ENCODE measurements at places on chromosomes 7 and 10.

DNA sequence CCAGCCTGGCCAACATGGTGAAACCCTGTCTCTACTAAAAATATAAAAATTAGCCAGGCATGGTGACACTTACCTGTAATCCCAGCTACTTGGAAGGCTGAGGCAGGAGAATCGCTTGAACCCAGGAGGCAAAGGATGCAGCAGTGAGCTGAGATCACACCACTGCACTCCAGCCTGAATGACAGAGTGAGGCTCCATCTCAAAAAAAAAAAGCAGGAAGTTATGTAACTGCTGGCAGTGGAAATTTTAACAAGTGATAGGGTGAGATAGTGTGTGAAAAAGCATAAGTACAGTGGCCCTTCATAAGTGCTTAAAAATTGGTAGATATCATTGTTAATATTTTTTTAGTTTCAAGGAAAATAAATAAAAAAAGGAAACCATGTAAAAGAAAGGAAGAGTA, 12.3 kb downstream of the AKR1C3 start:
- DNase-seq = no peak

DNA sequence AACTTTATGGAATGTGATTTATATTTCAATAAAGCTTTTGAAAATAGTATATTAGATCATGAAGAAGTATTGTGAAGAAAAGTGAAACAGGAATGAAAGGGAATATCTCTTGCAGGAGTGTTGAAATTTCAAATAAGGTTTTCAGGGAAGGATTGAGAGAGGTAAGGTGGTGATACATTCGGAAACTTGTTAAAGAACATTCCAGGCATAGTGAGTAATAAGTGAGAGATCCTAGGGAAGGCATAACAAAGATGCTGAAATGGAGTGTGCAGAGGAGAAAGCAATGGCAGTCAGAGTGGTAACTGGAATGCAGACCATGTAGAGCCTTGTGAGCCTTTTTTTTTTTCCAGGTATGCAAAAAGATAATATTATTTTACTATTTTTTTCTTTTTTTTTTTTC, 4.1 kb downstream of the OR9A4 start:
- DNase-seq = no peak

DNA sequence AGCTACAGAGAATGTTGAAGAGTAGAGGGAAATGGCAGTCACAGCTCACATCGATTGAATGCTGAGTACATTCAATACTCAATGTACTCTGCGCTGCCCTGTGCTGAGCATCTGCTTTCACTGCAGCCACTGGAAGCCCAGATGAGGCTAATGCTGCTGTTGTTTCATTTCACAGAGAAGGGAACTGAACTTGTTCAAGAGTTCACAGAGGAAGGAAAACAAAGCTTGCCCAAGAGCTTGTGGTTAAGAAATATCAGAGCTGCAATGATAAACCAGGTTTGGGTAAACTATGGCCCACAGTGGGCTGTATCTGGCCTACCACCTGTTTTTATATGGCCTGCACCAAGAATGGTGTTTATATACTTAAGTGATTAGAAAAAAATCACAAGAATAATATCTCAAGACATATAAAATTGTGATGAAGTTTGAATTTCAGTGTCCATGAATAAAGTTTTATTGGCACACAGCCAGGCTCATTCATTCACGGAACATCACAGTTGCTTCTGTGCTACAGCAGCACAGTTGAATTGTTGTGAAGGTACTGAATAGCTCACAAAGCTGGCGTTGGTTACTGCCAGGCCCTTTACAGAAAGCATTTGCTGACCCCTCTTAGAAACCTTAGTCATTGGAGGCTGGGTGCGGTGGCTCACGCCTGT, 64.1 kb downstream of the CFAP58 start:
- DNase-seq = peak; percentile 12

DNA sequence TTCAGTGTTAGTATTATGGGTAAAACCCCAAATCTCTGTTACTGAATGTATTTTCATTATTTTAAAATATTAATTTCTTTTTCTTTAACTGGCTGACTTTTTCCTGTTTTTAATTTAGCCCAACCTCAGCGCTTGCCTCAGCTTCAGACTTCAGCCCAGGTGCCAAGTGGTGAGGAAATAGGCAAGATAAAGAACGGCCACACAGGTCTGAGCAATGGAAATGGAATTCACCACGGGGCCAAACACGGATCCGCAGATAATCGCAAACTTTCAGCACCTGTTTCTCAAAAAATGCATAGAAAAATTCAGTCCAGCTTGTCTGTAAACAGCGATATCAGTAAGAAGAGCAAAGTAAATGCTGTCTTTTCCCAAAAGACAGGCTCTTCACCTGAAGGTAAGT, 57.5 kb downstream of the MDFIC start:
- DNase-seq = peak; percentile 57

- DNase-seq = no peak
Observed at GRCh38 chr7:36391436-36392198, 2.0 kb downstream of the ANLN start.

DNA sequence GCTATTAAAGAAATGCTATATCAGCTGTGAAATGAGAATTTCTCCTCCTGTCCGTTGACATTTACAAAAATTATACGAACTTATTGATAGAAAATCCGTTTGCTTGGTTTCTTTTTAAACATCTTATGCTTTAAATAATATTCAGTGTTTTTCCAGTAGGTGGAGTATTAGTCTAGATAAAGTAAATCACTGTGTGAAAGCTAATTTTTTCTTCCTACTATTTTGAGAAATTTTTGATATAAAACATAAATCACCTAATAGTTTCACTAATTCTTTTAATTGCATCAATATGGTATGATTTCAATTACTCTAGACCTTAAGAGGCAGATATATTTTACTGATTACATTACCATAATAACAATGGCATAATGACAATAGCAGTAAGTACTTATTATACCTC, 335.2 kb upstream of the C7orf33 start:
- no peak for DNase-seq

- no peak for DNase-seq
Observed at GRCh38 chr7:36784991-36785940, 61.0 kb upstream of the AOAH start.

GRCh38 chr10:76558586-76558985, 1079.0 kb downstream of the KCNMA1 start:
- DNase-seq = no peak

GRCh38 chr10:104331208-104331838, 6.9 kb downstream of the ITPRIP start:
- peak; percentile 87 for DNase-seq

DNA sequence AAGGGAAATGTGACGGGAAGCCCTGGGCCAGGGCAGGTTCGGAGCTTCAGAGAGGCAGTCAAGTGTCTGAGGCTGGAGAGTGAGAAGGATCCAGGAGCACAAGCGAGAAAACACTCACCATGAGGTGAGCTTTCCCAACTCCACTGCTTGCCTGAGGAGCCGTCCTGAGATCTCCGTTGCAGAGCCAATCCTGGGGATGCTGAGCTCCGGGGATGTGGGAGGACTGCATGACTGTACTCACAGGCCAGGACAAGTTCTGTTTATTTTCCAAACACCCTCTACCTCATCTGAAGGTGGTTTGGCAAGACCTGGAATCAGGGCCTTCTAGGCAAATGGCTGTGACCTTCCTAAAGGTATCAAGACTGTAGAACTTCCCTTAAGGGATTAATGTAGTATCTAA, 38.7 kb downstream of the GLI3 start:
- DNase-seq = peak; percentile 71

GRCh38 chr7:98826387-98826786, 43.4 kb downstream of the TMEM130 start:
- no peak for DNase-seq

DNA sequence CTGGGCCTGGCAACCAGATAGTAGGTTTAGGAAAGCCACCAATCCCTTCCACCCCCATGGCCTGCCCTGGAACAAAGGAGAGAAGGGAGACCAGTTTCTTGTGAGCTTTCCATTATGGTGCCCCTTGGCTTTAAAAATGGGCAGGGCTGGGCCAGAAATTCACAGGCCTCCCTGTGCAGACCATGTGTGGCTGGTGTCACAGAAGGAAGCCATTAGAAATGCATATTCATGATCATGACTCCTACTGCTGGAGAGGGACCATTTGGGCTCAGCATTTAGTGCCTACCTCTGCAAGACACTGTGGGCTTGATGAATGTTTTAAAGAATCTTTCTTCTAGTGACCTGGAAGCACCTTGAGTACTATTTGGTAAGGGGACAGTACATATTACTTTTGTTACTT, 108.3 kb downstream of the HECW1 start:
- no peak for DNase-seq

- DNase-seq = no peak
Observed at GRCh38 chr10:21363092-21363730, 162.3 kb downstream of the SKIDA1 start.

DNA sequence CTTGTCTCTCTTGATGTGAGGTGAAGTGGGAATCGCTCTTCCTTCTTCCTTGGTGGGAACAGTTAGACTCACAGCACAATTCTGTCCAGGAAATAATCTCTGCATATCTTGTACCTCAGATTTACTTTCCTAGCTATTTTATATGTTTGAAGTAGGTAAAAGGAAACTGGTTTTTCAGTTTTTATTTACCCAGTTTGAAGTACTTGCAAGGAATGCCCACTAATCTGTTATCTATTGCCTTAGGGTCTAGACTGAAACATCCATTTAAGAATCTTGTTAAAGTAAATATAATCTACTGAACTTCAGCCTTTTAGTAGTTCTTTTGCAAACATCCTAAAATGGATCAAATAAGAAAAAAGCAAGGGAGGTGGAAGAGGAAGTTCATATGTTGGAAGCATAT, 229.8 kb downstream of the KCND2 start:
- no peak for DNase-seq

GRCh38 chr7:137987018-137987349, 14.9 kb downstream of the CREB3L2 start:
- DNase-seq = no peak

DNA sequence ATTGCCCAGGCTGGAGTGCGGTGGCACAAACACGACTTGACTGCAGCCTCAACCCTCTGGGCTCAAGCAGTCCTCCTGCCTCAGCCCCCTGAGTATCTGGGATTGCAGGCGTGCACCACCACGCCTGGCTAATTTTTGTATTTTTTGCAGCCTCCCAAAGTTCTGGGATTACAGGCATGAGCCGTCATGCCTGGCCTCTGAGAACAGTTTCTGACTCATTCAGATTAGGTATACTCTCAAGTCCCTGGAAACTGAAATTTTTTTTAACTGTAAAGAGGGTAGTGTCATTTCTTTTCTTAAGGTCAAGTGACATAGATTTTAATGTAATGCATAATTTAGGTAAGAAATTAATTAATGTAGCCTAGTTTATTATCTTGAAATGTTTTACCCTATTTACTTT, 104.7 kb downstream of the SEPTIN7 start:
- DNase-seq = peak; percentile 56

DNA sequence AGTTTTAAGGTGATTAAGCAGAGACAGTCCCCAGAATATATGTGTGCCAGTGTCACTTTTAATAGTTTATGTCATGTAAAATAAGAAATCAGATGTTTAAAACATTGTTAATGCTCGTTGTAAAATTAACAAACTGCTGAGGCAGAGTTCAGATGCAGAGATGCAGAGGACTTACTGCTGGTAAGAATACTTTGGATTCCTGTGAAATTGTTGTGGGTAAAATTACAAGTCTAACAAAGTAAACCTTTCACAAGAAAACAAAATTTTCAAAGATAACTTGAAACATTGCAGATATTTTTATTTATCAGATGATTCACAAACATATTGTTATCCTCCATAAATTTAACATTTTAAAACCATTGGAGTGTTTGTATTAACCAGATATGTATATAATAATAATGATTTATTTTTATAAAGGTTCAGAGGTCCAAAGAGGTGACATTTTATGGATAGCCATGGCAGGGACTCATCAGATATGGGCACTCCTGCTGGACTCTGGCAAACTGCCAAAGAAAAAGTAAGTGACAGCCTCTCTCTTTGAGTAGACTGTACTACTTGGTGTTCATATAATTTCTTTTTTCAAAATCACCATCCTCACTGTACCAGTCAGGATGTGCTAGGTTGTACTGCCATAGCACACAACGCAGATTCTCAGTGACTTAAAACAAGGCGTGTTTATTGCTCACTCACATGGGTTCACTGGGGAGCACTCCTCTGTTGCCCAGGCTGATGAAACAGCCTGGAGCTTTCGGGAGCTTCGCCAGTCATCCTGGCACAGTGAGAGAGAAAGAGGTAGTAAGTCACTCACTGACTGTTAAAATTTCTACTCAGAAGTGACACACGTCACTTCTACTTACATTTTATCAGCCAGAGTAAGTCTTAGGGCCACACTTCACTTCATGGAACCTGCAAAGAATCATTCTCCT, 43.5 kb downstream of the NHLRC2 start:
- no peak for DNase-seq

GRCh38 chr10:101835362-101835761, 8.2 kb downstream of the KCNIP2 start:
- no peak for DNase-seq

- DNase-seq = no peak
Observed at GRCh38 chr10:112835217-112835715, 114.8 kb upstream of the TCF7L2 start.

DNA sequence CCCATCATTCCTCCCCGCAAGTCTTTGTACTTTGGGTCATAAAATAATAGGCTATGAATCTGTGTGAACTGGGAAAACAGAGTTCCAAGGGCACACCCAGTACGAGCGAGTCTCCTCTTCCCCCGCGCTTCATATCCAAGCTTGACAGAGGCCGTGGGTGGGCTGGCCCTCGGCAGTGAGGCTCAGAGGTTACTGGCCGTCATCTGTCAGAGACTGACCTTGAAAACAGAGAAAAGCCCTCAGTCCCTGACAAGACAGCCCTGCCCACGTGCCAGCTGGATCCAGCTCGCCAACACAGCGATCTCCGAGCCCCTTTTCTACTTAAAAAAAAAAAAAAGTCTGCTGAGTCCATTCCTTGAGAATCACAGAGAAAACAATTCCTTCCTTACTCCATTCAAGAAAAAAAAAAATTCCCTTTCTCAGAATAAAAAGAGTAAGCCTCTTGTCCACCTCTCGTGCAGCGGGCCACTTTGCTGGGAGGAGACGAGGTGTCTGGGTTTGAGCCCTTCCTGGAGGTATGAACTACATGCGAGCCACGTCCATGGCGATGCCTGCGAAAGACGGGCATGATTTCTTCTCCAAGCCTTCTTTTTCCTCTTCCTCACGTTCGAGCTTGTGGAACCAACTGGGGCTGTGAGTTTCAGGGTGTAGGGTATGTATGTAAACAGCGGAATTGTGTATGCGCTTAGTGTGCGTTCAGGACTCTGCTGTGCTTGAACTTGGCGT, 744 bp upstream of the BICC1 start:
- peak; percentile 54 for DNase-seq
